ENCODE measurements at places on chromosomes 5 and 9.
A peak's percentile ranks its signal among the peaks of the same experiment; 100 is the strongest.

DNA sequence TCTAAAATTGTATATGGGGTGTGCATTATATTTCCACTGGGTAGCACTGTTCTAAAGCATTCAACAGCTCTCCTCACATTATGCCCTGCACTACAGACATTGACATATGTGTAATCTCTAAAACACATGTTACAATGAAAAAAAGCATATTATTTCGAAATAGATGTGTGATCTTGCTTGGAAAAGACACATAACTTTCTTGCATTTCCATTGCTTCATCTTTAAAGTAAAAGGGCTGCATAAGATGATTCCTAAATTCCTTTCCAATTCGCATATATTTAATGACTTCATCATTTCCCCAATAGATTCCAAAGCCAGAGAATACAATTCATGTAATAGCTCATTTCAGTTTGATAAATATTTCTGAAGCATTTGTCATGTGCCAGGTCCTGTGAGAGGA is 566.9 kb downstream of the PDE4D start:
- DNase-seq, result no peak

DNA sequence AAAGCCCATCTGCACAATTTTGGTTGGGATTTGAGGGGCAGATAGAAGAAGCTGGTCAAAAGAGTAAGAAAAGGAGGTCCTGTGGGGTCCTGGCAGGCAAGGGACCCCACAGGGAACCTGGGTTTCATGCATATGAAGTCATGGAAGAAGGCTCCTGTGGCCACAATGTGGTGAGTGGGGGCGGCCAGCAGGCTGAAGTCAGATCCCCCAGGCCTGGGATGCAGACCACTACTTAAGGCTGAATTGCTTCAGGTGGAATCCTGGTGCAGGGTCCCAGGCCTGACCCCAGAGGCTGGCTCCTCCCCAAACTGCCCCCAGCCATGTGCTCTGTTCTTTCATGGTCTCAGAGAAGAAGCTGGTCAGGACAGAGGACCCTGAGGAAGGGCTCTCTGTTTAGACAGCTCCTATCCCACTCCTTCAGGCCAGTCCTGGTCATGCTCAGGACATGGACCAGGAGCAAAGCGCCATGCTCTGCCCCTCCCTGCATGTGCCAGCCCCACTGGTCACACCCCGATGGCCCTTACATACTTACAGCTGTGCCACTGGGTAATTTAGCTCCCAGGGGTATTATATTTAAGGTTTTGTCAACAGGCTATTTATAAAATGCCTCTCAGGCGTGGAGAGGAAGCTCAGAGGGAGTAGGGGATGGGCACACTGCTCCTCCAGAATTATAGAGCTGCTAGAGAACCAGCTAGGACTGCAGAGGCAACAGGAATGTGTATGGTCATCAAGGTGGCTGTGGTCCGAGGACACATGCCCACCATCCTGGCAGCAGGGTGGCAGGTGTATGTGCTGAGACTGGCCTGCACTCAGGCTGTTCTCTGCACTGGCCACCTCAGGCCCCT is 33.4 kb downstream of the C5orf15 start:
- peak; percentile 29 for DNase-seq

DNA sequence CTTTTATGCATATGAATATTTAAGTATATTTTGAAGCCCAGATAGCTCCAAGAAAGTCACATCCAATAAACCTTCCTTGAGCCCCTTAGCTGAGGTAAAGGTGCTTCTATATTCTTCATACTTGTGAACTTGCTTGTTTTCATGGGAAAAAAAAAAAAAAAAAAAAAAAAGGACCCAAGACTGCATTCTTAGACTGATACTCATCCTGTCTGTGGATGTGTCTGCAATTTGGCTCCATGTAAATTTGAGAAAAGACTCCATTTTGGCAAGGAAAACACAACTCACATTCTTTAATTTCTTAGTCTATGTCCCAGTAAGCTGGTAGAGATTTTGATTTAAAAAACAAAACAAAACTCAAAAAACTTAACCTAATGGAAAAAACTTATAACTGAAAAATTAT is 238.3 kb downstream of the FBXL17 start:
- no peak for DNase-seq

DNA sequence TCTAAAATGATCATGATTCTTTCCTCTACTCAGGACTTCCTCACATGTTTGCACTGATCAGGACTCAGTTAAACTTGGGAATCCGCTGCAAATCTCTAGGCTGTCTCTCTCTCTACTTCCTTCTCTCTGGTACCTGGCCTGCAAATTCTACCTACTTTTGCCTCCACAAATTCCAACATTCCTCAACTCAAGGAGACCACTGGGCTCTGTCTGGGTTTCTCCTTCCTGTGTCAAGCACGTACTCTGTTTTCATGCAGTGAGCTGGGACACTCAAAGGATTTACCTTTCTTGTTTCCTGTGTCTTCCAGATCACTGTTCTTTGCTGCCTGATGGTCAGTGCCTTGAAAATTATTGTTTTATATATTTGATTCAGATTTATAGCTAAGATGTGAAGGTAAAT is 45.9 kb upstream of the ANKRD31 start:
- DNase-seq, result no peak

GRCh38 chr9:17905366-17905765 is 326.5 kb downstream of the SH3GL2 start:
- DNase-seq, result no peak

GRCh38 chr5:163569284-163569683 is 63.9 kb downstream of the MAT2B start:
- no peak for DNase-seq

DNA sequence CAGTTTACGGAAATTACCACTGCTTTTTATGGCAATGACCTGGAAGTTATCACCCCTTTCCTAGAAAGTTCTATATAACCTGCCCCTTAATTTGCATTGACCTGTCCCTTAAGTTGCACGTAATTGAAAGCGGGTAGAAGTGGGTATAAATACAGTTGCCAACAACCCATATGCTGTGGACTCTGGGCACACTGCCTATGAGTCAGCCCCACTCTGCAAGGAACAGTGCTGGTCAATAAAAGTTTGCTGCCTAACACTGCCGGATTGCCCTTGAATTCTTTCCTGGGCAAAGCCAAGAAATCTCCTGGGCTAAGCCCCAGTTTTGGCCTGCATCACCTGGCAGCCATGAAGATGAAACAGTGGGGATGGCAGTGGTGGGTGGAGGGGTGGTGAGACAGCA is 23.9 kb upstream of the CLPTM1L start:
- DNase-seq, result no peak

DNA sequence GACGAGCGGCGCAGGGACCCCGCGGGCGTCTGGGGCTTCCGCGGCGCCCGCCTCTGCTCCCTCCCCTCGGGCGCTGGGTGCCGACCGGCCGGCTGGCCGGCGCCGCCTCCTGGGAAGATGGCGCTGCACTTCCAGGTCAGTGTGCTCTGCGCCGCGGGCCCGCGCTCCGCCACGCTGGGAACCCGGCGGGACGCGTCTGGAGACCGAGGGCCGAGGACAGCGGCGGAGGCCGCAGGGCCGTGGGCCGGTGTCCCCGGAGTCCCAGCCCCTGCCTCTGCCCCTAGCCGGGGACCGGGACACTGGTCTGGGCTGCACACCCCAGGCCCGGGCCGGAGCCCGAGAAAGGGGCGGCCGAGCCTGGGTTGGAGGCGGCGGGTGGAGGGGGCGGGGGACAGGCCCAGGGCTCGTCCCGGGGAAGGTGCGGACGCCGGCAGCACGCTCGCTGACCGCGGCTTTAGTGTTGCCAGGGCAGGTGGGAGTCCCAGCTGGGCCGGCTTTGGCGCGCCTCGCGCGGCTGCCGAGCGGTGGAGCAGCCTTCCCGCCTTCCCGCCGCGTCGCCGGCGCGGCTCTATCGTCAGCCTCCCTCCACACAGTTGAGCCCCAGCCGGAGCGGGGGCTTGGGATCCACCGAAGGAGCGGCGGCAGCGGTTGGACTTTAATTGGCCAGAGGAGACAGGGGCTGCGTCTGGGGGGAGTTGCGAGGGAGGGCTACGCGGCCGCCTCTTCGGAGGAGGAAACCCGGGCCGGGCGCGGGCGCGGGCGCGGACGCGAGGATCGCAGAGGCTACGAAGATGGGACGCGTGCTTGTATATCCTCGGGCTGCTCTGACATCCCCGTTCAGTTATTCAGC is at the start of gene RANBP17:
Gene RANBP17, plus strand, starts transcription at position 102 of the 850 bp plus-strand sequence.
- DNase-seq, result no peak

- DNase-seq, result no peak
Observed at GRCh38 chr9:135502873-135503321, 2.4 kb downstream of the MRPS2 start.

- DNase-seq, result no peak
Observed at GRCh38 chr5:23996525-23996924, 489.1 kb downstream of the PRDM9 start.

GRCh38 chr9:16075696-16076095 is 522.9 kb downstream of the CCDC171 start:
- DNase-seq, result no peak

GRCh38 chr5:56543441-56544388 is 271.6 kb upstream of the MAP3K1 start:
- DNase-seq, result no peak

- no peak for DNase-seq
Observed at GRCh38 chr9:100354121-100354800, 1.5 kb upstream of the TEX10 start.

GRCh38 chr5:135139381-135140134 is 105.5 kb upstream of the PITX1 start:
- no peak for DNase-seq

DNA sequence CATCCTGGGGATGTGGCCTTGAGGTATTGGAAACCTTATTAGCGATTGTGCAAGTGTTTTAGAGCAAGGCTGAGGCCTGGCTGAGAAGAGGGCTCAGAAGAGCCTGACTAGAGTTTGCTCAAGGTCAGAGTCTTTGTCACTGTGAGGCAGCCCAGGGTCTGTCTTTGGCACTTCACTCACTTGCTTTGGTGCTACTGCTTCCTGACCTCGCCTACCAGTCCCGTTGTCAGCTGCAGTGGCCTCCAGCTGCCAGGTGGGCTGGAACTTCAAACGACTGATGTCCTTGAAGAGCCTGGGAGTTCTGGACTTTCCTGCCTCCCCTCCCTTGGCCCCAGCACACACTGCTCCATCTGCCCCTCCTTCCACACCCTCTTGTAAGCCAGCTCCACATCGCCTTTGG is 228.0 kb downstream of the SNX18 start:
- no peak for DNase-seq

DNA sequence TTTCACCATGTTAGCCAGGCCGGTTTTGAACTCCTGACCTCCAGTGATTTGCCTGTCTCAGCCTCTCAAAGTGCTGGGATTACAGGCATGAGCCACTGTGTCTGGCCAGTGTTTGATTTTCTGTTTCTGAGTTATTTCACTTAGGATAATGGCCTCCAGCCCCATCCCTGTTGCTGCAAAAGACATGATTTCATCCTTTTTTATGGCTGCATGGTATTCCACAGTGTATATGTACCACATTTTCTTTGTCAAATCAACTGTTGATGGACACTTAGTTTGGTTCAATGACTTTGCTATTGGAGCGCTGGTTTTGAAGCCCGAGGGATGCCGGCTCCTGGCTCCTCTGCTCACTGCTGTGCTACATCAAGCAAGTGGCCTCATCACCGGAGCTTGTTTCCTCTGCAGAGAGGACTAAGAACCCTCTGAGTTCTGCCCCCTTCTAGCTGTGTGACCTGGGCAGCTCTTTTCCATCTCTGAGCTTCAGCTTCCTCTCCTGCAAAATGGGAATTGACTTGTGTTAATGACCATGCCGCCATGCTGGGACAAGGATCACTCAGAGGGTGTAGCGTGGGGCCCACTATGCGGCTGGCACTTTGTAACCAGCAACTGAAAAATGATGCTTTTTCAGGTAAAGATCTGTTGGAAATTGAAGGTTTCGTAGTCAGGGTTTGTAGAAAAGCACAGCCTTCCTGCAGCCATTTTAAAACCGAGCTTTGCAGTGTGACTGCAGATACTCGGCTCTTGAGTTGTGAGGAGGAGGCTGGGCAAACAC is 4.6 kb upstream of the NEURL1B start:
- no peak for DNase-seq

DNA sequence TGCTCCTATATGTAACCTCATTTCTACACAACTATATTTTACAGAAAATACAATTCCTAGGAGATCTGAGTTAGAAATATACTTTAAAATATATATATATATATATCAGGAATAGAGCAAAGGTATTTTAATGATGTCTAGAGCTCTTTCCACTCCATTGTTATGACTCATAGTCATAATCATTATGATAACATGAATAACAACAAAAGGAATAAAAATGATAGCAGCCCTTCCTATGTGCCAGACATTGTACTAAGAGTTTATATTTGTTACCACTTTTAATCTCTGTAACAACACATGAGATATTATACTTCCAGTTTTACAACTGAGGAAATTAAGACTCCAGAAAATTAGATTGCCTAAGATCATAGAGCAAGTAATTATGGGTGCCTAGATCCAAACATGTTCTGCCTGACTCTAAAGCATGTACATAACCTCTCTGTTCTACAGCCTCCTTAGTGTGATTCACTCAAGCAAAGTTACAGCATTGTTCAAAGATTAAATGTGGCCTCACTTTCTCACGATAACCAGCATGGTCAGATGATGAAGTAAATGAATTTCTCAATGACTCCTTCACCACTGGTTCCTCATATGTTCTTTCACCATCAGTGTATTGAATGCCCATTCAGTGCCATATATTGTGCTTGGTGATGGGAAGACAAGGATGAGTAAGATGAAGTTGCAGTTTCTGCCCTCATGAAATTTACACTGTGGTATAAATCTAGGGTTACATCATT is 452.1 kb downstream of the EFNA5 start:
- no peak for DNase-seq

DNA sequence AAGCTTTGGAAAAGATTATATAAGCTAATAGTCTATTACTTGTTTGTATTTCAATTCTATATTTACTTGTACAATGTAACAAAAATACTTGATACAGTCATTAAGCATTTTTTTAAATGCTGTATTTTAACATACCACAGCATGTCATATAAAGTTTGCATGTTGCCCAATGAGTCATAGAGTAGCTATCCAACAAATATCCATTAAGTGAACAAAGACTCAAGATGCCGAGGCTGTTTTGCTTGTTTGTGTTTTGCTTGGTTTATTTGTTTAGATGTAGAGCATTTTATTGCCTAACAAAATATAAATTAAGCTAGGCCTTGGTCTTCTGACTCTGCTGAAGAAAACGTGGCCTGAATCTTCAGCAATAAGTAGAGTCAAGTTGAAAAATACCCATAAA is 1584.3 kb upstream of the NUDT12 start:
- DNase-seq, result no peak

GRCh38 chr5:73701566-73701965 is 75.6 kb downstream of the ARHGEF28 start:
- no peak for DNase-seq

- DNase-seq, result peak; percentile 29
Observed at GRCh38 chr5:82174128-82174918, 103.8 kb downstream of the RPS23 start.

DNA sequence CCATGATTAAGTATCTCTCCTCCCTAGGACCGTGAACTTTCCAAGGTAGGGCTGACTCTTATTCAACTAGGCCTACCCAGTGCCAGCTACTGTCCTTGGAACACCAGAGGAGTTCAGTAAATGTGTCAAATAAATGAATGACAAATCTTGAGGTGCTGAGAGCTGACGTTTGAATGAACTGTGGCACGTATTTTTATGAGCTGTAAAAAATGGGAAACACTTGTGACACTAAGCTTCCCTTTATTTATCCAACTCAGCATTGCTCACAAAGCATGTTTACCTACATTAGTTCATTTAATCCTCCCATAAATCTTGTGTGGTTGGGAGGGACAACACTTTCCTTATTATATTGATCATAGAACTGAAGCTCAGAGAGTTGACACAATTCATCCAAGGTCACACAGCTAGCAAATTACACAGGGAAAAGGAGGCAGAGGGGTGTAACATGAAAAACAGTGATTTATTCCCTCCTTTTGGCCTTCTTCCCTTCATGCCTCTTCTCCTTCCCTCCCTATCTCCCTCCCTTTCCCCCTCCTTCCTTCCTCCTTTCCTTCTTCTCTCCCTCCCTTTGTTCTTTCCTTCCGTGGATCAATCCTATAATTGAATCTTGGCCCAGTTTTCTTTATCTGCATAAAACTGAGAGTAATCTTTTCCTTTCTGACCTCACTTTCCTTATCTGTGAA is 412.6 kb downstream of the DMRT2 start:
- no peak for DNase-seq

Data from naive thymus-derived CD8-positive, alpha-beta T cell (primary cell).